ENCODE measurements at places on chromosomes 7 and 10.

- DNase-seq = no peak
Observed at GRCh38 chr7:22363756-22364422, 6.9 kb upstream of the RAPGEF5 start.

GRCh38 chr10:10803278-10803677 lies 214.4 kb upstream of the CELF2 start:
- DNase-seq = no peak

DNA sequence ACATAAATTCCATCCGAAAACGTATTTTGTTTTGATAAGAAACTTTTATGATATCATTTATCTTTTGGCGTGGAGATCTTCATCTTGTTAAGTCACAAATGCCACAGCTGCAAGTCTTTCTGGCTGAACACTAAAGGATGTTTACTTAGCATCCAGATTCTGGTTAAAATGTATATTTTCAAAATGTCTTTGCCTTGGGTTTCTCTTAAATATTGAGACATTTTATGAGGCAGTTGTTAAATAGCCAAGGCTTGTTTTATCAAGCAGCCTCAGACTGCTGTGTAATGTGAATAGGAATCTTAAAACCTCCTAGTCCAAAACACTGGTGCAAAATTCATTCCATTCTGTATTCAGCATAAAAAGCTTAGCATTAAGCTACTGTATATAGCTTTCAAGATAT lies 136.3 kb upstream of the FZD1 start:
- no peak for DNase-seq

GRCh38 chr7:75916259-75916658 lies 1.3 kb downstream of the POR start:
- no peak for DNase-seq

GRCh38 chr10:130967784-130968183 lies 343.7 kb downstream of the TCERG1L start:
- no peak for DNase-seq

- DNase-seq = no peak
Observed at GRCh38 chr10:116097239-116097784, 175.7 kb downstream of the GFRA1 start.

GRCh38 chr7:121182281-121182680 lies 146.5 kb upstream of the WNT16 start:
- DNase-seq = no peak
